ENCODE measurements at places on chromosomes 2 and 18.

DNA sequence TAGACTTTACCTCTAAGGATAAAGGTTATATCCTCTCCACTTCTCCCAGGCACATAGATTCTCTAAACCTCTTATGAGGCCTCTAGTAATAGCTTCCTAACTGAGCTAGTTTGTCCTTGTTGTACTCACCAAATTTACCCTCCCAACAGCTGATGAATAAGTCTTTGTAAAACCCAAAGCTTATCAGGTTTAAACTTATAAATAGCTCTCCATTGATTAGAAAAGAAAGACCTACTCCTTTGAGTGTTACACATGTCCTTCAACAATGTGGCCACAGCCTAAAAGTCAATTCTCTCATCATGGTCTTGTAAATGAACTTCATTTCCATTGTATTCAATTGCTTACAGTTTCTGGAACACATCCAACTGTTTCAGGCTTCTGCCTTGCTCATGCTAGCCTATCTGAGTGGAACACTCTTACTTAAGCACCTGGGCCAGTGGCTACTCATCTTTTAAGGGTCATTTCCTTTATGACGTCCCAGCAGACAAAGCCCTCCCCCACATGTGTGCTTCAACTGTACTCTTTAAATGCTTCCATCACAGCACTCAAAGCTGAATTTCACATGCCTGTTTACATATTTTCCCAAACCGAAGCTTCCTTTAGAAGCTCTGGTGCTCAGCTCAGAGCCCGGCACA is 131.6 kb downstream of the CDH2 start:
- DNase-seq: no peak

- DNase-seq: no peak
These were observed 82.4 kb upstream of the TAF1B start for GRCh38 chr2:9760902-9761228.

DNA sequence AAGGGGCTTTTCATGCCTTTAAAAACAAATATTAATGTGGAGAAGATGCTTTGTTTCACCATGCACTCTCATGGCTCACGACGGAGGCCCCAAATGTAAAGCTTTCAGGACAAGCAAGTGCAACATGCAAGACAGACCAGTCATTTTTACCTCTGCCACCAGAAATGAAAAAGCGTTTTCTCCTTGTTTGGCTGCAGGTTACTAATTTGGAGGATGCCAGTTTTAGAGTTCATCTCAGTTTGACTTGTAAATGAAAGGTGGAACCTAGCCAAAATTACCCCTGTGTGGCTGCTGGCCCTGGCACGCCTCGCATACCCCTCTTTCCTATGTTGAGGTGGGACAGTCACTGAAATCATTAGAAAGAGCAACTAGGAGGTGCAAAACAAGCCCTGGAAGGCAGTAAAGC is 138.6 kb downstream of the BCL2 start:
- no peak for DNase-seq

DNA sequence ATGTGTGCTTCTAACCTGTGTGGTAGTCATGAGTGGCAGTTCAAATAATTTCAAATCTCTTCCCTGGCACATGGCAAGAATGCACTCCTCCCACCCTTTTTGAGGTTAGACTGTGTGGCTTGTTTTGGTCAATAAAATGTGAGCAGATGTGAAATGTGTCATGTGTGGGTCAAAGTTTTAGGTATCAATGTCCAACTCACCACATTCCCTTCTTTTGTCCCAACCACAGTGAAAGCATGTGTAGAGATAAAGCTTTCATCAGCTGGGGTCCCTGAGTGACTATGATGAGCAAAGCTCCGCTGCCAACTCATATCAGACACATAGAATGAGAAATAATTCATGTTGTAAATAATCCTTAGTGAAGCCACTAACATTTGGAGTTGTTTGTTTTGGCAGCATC is 118.2 kb downstream of the PAX3 start:
- DNase-seq: no peak

DNA sequence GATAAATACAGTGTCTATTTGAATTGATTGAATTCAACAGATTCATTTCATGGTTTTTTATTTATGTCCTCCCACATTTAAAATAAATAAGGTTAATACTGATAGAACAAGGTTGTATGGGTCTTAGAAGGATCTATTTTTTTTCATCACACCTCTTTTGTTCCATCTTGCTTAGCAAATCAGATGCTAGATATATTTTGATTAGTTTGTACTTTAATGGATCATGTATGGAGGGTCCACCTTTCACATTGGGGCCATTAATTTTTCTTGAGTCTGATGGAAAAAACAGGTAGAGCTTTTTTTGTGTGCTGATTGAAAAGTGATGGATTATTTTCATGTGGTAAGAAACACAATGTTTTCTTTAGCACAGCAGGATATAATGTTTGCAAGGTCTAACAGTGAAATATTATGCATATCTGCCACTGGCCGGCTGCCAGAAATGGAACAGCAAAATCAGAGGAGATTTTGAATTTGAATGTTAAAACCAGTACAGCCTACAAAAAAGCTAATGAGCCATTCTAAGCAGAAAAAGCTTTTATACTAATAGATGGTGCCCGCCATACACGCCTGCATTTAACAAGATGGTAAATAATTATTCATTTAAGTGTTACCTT is 188.1 kb upstream of the ETAA1 start:
- no peak for DNase-seq

- no peak for DNase-seq
These were observed 4.4 kb upstream of the CAB39 start for GRCh38 chr2:230708204-230708603.

- no peak for DNase-seq
These were observed 18.2 kb downstream of the FBLN7 start for GRCh38 chr2:112156152-112156986.

- DNase-seq: no peak
These were observed 46.6 kb downstream of the RRM2 start for GRCh38 chr2:10169053-10169578.

GRCh38 chr18:26956863-26957262 is 91.4 kb upstream of the AQP4 start:
- DNase-seq: peak; percentile 5

- DNase-seq: no peak
These were observed 379.4 kb downstream of the SETBP1 start for GRCh38 chr18:45060102-45060501.

DNA sequence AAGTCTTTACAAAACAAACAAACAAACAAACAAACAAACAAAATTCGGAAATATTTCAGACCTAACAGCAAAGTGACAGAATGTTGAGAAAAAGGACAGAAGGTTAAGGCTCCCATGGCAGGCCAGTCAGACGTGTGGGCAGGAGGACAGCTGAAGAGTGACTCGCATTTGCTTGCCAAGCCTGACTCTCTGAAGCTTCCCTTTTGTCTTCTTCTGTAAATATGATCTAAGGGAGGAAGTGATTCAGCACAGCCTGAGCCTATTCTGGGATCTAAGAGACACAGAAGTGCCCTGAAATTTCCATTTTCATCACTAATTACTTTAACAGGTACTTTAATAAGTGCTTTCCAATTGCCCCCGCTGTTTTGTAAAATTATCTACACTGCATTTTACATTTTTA is 134.0 kb upstream of the LYPD1 start:
- DNase-seq: peak; percentile 70

- DNase-seq: no peak
These were observed 612.4 kb downstream of the NYAP2 start for GRCh38 chr2:226011716-226012450.

DNA sequence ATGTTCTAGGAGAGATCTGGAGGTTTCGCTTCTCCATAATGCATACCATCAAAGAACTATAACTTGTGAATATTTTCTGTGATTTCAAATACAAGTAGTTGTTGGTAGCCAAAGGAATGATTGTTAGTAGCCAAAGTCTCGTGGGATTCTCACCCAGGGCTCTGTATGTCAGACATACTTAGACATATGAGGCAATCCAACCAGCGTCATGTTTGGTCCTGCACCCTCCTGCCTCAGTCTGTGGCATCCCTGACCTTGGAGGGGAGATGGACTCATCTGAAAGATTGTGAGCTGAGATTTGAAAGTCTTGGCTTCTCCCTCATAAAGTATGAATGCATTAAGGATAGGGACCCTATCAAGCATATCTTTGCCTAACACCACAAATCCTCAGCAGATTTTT is 81.2 kb downstream of the CTIF start:
- DNase-seq: no peak

- peak; percentile 68 for DNase-seq
These were observed 27.1 kb upstream of the CWC22 start for GRCh38 chr2:180033993-180034894.

DNA sequence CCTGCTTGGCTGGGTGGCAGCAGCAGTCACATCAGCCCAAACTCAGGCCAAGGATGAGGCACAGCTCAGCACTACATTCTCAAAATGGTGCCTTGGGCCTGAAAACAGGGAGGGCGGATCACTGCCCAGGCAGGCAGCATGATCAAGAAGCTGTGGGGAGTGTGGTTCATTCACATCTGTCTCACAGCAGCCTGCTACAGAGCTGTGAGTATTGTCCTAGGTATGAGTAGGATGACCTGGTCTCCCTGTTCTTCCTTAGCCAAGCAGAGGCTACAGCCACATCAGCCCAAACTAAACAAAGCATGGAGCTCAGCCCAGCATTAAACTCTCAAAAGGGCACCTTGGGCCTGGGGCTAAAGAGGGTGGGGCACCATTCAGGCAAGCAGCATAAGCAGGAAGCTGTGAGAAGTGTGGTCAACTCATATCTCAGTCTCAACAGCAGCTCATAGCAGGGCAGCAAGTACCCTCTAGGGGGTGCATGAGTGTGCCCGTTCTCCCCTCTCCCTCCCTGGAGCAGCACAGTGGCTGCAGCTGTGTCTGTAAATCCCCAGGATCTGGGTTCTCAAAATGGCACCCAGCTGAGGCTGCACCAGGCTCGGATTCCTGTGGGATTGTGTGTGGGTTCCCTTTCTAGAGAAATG is 139.6 kb downstream of the TRABD2A start:
- DNase-seq: peak; percentile 30

GRCh38 chr18:24041691-24042090 is 27.1 kb downstream of the TTC39C start:
- DNase-seq: no peak

DNA sequence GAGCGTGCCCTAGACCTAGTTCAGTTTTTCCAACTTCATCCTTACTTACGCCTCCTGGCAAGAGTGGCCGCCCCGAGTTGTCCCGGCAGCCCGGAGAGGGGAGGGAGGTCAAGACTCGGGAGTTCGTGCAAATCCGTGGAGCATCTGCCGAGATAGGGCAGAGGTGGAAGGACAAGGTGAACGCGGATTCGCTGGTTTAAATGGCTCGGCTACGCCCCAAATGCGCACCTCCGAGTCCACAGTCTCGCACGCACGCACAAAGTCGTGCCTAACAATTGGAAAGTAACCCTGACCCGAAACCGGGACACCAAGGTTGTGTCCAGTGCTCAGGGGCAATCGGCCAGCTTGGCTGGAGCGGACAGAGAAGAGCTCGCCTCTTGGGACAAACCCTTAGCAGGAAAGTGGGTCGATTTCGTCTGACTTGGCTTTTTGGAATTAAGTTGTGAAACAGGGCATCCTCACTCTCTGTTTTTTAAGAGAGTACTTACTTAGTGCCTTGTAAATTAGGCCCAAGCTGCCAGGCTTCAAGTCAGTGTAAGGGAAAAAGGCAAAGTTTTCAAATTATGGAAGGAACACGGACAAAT is 726 bp upstream of the SS18 start:
- peak; percentile 90 for DNase-seq

DNA sequence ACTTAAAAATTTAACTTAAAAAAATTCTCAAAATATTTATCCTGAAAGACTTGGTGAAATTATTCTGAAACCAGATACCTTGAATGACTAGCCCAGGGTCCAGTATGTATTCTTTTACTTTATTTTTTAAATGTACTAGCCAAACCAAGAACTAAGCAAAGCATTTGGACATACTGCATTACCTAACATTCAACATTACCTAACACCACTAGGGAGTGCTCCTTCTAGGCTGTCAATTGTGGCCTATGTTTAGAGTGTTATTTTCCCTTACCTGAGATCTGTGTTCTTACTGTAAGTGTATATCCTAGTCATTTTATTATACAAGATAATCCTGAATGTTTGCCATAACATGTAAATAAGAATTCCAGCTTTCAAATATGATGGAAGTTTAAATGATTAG is 496.6 kb downstream of the PTPRM start:
- no peak for DNase-seq

- no peak for DNase-seq
These were observed 988 bp upstream of the KANSL1L start for GRCh38 chr2:210172219-210172575.

GRCh38 chr2:202102425-202103000 is 29.5 kb downstream of the KIAA2012 start:
- DNase-seq: no peak

DNA sequence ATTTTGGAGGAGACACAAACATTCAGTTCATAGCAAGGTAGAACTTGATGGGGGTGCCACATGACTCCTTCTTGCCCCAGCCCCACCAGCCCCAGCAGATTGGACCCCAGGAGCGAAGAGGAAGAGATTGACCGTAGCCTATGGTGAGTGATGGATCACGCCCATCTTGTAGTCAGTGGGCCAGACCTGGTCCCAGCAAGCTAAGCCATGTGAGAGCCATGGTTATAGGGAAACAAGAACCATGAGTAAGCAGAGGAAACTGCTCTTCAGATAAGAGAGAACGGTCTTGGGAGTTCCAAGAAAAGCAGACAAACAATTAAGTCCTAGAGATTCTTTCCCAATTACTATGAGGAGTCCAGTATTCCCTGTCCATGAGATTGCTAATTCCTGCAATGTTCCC is 4.6 kb upstream of the TCF4 start:
- DNase-seq: no peak

DNA sequence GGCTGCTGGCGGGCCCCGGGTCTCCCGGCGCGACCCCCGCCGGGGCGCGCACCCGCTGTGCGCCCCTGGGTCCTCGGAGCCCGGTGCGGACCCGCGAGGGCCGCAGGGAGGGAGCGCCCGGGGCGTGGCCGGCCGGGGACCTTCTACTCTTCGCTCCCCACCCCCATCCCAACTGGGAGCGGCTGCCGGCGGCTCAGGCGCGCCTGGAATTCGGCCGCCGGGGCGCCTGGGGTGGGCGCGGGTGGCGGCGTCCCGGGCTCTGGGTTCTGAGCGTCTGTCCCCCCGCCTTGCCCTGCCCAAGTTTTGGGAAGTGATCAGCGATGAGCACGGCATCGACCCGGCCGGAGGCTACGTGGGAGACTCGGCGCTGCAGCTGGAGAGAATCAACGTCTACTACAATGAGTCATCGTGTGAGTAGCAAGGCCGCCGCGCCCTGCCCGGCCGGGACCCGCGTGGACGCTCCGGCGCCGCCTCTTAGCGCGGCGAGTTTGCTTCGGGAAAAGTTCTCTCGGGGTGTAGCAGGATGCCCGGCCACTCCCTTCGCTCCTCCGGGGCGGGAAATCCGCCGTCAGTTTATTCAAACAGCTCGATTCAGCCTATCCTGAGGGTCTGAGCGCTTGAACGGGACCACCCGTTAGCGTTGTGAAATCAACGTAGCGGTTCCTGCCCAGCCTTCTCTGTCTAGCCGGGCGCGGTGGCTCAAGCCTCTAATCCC is 502 bp downstream of the TUBB6 start:
- DNase-seq: peak; percentile 73

DNA sequence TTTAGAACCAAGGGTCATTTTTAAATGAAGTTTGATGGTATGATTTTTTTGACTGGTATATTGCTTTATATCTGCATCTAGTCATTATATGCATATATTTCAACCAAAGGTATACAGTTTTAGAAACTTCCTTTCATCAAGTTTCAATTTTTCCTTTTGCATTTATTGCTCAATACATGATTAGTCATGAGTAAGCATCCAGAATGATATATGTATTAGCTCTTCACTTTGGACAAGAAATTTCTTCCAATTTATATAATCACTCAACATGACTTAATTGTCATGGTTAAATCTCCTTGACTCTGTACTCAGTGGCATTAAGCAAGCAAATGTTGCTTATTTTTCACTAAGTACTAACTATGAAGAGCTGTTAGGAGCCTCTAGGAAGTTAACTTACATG is 123.6 kb downstream of the PLCL1 start:
- no peak for DNase-seq
